ENCODE measurements at places on chromosomes 11 and 22. TPM values are rescaled to one million over a fixed set of nuclear protein-coding genes. Genes with fewer than 3 reads are reported as not detected.

DNA sequence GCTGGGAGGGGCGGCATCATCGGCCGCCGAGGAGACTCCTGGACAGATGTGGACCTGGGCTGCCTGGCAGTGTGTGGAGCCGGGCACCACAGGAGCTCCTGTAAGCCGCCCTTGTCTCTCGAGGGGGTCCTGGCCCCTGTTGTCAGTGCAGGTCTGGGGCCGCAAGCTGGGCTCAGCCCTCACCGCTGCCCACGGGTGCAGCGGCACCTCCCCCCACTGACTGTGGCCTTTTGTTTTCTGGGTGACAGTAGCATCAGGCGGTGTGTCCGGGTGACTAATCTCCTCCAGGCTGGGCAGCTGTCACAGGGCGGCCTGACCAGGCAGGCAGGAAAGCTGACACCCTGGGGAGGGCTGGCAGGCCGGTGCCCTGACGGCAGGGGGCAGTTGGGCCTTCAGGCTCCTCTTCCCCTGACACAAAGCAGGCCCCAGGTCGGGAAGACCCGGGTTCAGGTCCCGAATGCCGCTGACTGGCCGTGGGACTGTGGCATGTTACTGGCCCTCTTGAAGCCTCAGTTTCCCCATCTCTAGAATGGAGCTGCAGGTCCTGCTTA is 16.3 kb downstream of the DGKZ start:
- DNase-seq: no peak

GRCh38 chr11:62612366-62613290 is at the start of the genes EML3 and ROM1:
Gene EML3 (minus strand): TSS chr11:62612775. CDS start chr11:62612457, 318 bp downstream.
Gene ROM1 (plus strand): TSS chr11:62613257. CDS start chr11:62613282, 25 bp downstream.
- peak; percentile 81 for DNase-seq

The PIH1D2 gene
- total RNA-seq: not detected

GRCh38 chr11:14445542-14446530 is 53.8 kb downstream of the COPB1 start:
- DNase-seq: no peak

DNA sequence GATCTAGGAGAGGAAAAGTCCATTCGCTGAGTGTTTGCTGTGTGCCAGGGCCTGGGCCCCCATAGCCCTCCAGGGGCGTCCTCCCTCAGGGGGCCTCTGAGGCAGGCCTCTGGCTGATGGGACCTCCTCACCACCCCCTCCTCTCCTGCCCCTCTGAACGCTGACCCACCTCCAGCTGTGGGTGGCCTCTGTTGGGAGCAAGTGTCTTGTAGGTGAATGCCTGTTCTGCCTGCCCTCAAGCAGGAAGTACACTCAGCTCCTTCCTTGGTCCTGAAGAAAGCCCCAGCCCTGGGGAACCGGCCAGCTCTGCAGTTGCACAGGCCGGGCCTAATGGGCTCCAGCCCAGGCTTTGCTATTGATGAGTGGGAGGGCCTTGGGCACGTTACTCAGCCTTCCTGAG is 3.5 kb downstream of the MYO7A start:
- no peak for DNase-seq

DNA sequence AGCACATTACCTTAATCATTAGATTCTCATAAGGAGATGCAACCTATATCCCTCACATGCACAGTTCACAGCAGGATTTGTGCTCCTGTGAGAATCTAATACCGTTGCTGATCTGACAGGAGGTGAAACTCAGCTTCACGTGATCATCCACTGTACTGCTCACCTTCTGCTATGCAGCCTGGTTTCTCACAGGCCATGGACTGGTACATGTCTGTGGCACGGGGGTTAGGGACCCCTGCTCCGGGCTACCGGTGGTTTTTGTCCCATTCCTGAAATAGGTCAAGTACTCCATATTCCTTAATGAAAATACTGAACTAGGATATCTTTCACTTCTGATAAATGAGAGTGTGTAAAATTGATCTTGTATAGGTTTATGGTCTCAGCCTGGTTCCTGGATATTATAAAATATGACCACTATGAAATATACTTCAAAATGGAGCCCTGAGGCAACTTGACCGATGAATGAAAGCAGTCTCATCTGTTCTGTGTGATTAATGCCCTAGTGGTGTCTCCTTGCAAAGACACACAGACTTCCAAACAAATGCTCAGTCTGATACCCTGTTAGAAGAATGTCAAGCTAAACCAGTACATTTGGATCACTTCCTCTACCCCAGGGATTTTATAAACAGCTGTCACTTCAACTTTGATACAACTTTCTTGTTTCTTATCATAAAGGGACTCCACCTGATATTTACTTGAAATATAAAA is 492.9 kb upstream of the ANO3 start:
- no peak for DNase-seq

DNA sequence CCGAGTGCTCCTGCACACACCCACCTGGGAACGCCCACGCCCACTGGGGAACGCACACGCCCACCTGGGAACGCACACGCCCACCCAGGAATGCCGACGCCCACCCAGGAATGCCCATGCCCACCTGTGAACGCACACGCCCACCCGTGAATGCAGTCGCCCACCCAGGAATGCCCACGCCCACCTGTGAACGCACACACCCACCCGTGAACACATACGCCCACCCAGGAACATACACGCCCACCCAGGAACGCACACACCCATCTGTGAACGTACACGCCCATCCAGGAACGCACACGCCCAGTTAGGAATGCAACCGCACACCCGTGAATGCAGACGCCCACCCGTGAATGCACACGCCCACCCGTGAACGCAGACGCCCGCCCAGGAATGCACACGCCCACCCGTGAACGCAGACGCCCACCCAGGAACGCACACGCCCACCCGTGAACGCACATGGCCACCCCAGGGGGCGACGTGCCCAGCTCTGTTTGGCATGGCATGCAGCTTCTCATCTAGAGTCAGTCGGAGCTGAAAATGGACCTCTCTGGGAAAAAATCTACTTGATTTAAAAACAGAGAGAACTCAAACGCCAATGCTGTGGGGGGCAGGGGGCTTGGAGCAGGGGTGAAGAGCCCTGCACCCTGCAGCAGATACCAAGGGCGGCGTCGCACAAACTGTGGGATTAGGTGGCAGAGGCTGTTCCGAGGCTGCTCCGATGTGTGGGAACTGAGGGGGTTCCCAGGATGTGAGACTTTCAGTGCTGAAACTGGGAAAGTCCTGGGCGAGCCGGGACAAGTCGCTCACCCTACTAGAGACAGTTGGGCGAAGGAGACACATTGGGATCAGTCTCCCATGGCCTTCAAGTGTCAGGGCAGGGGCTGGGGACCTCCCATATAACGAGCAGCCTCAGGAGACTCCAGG is 83.3 kb downstream of the MYEOV start:
- no peak for DNase-seq

DNA sequence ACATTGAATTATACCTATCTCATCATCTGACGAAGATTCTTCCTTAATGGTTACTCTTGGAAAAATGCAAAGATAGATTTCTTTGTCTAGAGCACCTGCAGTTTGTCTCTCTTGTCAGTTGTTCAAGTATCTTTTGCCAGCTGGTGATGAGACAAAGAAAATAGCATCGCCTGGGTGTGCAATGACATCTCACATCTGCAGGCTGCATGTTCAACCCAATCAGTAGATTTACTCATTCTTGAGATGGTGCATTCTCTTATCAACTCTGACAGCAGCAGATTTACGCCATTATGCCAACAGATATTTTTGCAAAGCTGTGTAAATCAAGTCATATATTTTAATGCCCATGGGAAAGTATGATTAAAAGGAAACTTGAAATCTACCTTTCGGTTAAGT is 164.6 kb upstream of the PDGFD start:
- no peak for DNase-seq

The TSKU gene
- total RNA-seq: not detected
